ENCODE measurements at places on chromosomes 6 and 20.

DNA sequence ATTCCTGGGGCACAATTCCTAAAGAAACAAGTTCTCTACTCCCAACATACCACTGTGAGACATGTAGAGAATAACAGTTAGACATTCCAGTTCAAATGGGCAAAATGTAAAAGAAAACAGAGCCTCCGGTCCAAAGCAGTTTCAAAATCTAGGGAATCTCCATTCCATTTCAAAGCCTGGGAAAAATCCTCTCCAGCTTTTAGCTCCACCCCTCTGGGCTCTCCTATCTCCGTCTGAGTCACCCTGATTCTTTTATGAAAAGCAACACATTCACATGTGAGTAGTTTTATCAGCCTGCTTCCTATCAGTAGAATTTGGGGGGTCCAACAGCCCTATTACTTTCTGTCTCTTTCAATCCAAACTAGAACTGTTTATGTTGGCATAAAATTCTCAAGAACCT, 3.7 kb downstream of the CSNK2A1 start:
- ATAC-seq: no peak

DNA sequence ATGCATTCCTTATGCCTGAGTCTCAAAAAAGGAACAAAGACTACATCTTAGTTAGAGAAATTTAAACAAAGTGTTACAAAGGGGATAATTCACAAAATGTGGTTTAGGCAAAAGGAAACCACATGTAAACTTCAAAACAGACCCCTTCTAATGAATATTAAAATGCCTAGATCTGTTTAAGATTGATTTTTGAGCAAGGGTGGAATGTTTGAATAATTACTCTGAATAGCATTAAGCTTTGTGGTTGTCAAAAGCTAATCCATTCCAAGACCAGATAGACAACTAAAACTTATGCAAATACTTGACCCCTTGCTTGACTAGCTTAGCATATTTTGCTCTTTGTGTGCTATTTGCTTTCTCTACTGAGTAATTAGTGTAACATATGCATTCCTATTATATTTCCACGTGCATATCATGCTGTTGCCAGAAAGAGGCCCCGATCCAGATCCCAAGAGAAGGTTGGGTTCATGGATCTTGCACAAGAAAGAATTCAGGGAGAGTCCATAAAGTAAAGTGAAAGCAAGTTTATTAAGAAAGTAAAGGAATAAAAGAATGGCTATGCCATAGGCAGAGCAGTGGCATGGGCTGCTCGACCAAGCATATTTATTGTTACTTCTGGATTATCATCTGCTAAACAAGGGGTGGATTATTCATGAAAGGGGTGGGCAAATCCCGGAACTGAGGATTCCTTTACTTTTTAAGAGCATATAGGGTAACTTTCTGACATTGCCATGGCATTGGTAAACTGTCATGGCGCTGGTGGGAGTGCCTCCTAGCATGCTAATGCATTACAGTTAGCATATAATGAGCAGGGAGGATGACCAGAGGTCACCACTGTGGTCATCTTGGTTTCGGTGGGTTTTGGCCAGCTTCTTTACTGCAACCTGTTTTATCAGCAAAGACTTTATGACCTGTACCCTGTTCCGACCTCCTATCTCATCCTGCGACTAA, 1193.4 kb upstream of the EYS start:
- no peak for ATAC-seq

GRCh38 chr20:40899344-40899743, 129.3 kb upstream of the TOP1 start:
- ATAC-seq: no peak

- no peak for ATAC-seq
These were observed 38.0 kb downstream of the PHIP start for GRCh38 chr6:79040083-79040482.

- no peak for ATAC-seq
These were observed 33.2 kb upstream of the TRAM2 start for GRCh38 chr6:52610011-52610410.

GRCh38 chr20:8036771-8037170, 17.2 kb upstream of the TMX4 start:
- ATAC-seq: no peak

Data from gastroesophageal sphincter (tissue), 4 donors.